CD4-positive, alpha-beta T cell treated with Interleukin-6 for 4 hours (primary cell): ENCODE measurements at places on chromosomes 7 and 10.
A peak's percentile ranks its signal among the peaks of the same experiment; 100 is the strongest.

DNA sequence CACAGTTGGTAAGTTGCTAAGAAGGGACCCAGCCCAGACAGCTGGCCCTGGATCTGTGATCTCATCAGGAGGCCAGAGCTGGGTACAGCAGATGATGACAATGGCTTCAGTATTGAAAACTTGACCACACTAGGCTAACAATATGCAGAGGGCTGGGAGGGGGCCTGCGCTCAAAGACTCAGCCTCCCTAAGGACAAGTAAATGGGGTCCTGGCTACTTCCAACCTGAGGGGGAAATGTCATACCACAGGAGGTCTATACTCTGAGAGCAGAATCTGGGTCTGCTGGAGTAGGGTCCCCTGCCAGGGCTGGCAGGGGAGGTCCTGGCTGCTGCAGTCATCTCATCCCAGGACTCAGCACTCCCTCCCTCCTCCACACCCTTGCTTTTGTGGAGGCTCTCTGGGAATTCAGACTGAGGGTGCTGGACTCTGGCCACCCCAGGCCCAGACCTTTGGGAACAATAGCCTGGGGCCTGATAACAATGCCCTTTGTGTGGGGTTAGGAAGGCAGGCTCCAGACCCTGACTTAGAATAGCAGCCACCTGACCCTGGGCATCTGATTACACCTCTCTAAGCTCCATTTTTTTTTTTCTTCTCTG, 1.4 kb downstream of the FXYD4 start:
- DNase-seq = no peak

- no peak for DNase-seq
Observed at GRCh38 chr10:31507427-31507826, 188.4 kb downstream of the ZEB1 start.

DNA sequence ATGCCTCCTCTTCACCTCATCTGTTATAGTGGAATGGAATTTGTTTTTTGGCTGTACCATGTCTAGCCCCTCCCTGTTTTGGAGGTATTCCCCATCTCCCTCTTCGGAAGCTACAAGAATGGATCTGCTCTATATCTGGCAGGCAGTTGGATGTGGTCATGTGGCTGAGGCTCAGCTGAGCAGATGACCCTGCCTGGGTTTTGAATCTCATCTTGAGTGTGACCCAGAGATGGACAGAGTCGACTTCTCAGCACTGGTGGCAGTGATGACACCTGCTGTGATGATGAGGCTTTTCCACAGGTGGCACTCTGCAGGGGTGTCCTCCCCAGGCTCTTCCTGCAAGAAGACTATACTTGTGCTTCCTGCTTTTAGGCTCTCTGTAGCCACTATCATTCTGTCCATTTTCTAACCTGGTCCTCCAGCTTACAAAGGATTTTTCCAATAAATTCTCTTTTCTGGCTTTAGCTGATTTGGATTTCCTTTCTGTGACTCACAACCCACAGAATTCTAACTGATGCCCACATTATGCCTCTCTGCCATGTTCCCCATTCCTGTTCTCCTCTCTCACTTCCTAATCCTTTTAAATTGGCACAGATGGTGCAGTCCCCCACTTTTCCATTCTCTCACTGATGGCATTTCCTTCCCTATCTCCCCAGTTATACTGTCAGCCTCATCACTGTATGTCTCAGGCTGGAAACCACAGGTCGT, 7.5 kb upstream of the ARHGAP22 start:
- no peak for DNase-seq

GRCh38 chr10:98374217-98374985, 40.6 kb downstream of the PYROXD2 start:
- no peak for DNase-seq

- DNase-seq = no peak
Observed at GRCh38 chr7:95843286-95843685, 70.9 kb downstream of the DYNC1I1 start.

- DNase-seq = no peak
Observed at GRCh38 chr7:157529768-157530560, 193.2 kb downstream of the DNAJB6 start.

DNA sequence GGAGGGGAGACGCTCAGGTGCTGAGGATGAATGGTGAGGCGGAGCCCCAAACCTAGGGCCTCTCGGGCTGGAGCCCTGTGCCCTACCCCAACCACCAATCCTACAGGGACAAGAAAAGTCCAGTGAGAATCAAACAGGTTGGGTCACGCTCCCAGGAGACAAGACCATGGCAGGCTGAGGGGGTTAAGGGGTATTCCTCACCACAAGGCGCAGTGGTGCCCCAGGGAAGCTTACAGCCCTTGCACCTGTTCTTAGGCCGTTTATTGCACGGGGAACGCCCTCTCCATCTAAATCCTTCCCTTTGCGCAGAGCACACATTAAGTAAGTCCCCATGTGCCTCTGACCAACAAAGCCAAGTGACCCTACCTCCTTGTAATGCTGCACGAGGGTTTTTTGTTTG, 3.5 kb downstream of the FZD9 start:
- DNase-seq = no peak

- no peak for DNase-seq
Observed at GRCh38 chr10:16799621-16800020, 17.6 kb downstream of the RSU1 start.

GRCh38 chr10:99369551-99369950, 40.4 kb downstream of the CNNM1 start:
- no peak for DNase-seq

DNA sequence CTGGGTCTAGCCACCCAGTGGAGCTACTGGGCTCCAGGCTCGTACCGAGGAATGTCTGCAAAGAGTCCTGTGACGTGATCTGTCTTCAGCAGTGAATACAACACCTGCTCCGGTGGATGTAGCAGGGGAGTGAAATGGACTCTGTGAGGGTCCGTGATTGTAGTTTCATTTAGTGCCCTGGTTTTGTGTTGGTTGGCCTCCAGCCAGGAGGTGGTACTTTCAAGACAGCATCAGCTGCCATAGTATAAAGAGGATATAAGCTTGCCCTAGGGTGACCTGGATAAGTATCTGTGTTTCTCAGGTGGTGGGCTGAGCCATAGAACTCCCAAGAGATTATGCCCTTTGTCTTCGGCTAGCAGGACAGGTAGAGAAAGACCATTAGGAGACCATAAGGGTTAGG, 24.6 kb upstream of the WNT2 start:
- no peak for DNase-seq

- DNase-seq = no peak
Observed at GRCh38 chr10:88411772-88412349, 171.3 kb downstream of the RNLS start.

DNA sequence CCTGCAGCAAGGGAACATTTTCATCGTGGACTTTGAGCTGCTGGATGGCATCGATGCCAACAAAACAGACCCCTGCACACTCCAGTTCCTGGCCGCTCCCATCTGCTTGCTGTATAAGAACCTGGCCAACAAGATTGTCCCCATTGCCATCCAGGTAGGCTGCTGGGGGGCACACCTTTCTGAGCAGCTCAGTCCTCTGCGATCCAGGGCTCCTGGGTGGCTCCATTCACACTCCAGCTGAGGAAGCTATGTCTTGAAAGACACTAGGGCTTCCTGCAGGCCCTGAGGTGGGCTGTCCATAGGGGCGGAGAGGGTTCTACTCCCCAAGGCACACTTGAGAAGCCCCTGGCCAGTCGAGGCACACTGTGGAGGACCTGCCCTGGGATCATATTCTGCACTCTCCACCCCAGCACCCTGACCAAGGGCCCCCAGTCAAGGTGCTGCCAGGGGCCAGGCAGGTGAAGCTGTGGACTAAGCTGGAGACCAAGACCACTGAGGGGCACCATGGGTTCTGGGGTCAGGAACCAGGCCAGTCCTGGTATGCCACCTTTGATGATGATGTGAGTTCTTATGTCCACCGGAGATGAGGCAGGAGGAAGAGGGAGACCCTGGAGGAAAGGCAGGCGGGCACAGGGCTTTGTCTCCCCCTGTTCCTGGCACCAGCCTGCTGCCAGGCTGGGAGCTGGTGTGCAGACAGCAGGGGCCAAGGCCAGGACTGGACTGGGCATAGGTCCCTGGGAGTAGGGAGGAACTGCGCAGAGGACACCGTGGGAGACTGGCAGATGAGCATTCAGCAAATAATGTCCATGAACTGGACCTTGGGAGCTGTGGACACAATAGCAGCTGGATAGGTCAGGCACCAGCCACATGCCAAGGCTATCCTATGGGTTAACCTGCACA, 54.8 kb downstream of the ALOX5 start:
- no peak for DNase-seq

GRCh38 chr7:125059861-125060456, 130.3 kb upstream of the POT1 start:
- DNase-seq = no peak

GRCh38 chr7:2969398-2970306, 74.0 kb downstream of the CARD11 start:
- DNase-seq = no peak

DNA sequence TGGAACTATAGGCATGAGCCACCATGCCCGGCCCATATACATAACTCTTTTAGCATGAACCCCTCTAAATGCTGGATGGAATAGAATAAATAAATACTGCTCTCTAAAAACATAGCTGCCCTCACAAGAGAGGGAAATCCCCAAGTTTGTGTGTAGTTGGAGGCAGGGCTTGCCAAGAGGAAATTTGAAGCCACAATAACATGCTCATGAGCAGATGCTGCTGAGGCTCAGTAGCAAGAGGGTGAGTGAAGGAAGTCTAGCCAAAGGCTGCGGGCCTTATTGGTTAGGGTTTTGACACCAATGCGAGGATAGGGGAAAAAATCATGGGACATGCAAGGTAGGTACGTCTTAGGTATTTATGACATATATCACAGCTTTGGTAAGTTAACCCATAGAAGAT, 17.3 kb downstream of the TPK1 start:
- peak; percentile 65 for DNase-seq

DNA sequence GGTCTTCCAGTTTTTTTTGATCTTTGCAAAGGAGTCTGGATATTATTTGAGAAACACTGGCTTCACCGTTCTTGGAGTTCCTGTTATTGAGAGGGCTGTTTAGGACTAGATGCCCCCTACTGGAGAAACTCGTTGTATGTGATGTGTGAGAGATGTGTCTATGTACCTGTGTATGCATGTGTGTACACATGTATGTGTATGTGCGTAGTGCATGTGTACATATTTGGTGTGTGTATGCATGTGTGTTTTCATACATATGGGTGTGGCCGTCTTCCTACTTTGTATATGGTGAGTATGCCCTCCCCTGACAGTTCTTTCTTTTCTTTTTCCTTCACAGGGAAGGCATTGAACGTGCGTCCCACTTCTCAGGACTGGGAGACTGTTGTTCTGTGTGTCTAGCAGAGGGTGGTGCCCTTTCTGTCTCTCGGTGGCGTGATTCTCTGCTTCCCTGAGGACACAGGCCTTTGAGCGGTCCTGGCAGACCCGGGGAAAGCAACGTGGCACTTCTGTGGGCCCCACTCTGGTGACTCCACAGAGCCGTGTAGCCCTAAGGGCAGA, 3.0 kb upstream of the CALHM3 start:
- DNase-seq = peak; percentile 56

DNA sequence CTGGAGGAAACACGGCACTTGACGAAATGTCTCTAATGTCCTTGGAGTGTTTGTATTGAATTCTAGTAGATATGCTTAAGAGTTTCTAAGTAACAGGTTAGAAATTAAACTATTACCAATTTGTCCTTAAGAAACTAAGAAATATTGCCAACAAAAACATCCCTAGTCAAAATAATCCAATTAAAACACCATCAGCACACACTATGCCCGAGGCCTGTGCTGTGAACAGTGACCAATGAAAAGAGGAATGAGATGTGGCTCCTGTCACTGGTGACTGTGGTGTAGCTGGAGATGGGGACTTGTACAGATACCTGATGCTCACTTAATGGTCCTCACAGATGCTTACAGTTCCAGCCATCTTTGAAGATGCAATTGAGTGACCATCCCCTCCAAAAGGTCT, 651.1 kb downstream of the SORCS3 start:
- DNase-seq = no peak

- peak; percentile 25 for DNase-seq
Observed at GRCh38 chr7:70681469-70682350, 450.2 kb upstream of the GALNT17 start.

- DNase-seq = no peak
Observed at GRCh38 chr7:2185715-2186114, 47.0 kb downstream of the MAD1L1 start.

DNA sequence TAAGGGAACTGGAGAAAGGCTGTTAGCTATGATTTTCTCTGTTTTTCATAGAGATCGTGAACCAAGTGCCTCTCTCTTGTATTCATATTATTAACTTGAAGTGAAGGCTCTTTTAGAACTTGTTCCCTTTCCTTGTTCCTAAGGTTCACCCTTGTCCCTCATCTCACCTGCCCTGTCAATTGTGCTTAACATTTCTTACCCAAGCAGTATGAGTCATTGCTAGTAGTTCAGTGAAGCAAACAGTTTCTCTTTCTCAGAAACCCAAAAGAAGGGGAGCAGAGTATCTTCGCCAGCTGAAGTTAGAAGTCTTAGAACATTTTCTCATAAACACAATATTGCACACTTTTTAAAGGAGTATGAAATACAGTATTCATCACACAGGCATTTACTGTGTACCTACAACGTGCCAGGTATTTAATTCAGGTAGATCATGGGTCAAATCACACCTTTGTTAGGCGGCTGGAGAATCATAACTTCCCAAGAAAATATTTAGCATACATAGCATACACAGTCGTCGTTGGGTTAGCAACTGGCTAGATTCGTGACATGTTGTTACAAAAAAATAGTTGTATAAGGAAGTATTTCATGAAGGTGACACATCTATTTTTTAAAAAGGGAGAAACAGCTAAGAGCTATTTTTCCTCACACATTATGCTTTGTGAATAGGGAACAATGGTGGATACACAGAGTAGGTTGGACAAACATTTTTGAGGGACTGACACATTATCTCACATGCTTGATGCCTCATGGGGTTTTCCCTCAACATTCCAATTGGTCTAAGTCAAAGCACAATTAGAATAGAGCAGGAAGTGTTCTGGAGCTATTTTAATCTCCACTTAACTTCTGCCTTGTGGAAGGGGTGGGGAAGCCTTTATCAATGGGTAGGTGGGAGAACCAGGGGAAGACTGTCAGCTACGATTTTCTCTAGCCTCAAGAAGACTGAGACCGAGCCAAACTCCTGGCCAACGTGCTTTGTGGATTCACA, 13.2 kb downstream of the HDAC9 start:
- DNase-seq = no peak

DNA sequence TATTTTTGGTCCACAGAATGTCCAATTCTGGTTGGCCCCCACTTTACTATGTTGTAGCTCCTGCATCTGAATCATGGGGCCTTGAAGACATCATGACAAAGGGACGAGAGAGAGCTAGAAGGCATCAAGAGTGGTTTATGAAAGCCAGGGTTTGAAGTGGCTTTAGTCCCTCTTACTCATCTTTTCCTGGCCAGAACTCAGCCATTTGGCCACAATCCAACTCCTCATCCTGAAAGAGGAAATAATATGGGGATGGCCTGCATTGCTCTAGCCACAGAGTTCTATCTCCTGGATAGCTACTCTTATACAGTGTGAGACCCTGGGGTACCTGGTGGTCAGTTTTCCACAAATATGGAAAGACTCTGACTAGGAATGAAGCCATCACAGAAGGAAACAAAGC, 418.9 kb downstream of the XPNPEP1 start:
- DNase-seq = no peak

DNA sequence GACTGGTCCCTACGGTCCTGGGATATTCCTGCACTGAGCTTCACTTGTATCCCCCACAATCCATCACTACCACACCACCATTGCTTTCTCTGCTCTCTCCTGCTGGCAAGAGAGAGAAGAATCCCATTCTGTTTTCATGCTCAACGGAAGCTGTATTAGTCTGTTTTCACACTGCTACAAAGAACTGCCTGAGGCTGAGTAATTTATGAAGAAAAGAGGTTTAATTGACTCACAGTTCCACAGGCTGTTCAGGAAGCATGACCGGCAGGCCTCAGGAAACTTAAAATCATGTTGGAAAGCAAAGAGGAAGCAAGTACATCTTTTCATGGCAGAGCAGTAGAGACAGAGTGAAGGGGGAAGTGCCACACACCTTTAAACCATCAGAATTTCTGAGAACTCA, 260.4 kb upstream of the LYZL1 start:
- DNase-seq = no peak
